ENCODE measurements at places on chromosomes 2 and 18.

GRCh38 chr18:2096551-2096950 is 474.8 kb downstream of the METTL4 start:
- H3K4me1 ChIP-seq = no peaks in the 10 kb centered on the region
- DNase-seq = no peak
- no peak overlapping the region for H3K27ac ChIP-seq
- no peak overlapping the region for H3K4me3 ChIP-seq
- no peaks in the 10 kb centered on the region for H3K36me3 ChIP-seq

- H3K36me3 ChIP-seq = no peaks in the 10 kb centered on the region
- H3K27me3 ChIP-seq = peaks cover 10% of the 10 kb centered on the region
- H3K4me3 ChIP-seq = no peak overlapping the region
- H3K4me1 ChIP-seq = peaks cover 4% of the 10 kb centered on the region
- no peak overlapping the region for H3K27ac ChIP-seq
- DNase-seq = no peak
Observed at GRCh38 chr2:205770577-205770976, 88.3 kb downstream of the NRP2 start.

- no peak overlapping the region for H3K4me3 ChIP-seq
- no peak overlapping the region for H3K27ac ChIP-seq
- H3K36me3 ChIP-seq = no peaks in the 10 kb centered on the region
Observed at GRCh38 chr18:36650266-36650665, 178.5 kb downstream of the TPGS2 start.

DNA sequence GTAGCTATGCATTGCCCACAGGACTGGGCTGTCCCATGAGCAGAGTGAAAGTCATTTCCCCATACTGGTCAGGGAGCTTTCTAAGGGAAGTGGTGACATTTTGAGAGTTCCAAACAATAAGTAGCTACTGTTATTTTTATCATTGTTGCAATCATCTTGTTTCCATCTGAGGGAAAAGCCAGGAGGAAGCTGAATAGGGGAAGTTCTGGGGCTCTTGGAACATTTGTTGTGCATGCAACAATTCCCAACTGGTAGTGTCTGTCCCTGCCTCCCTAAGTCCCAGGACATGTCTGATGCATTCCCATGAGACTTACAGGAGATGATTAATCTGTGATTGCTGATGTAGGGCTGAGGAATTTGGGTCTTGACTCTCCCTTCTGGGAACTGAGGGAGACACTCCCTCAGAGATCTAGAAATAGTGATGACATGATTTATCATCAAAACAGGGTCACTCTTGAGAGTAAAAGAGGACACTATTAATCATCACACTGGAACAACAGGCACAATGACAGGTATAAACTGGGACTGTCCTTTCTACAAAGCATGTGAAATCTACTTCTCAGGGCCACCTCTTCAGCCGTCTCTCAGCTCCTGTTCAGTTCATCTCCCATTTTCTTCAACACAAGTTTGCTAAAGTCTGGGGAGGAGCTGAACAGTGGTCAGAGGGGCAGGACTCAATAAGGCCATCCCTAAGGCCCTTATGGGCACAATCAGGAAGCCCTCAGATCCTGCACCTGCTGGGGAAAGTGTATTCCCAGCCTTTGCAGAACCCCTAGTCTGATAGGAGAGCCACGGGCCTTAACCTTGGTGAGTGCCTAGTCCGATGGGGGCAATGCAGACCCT is 28.0 kb upstream of the MARCO start:
- no peak for DNase-seq
- H3K36me3 ChIP-seq = no peaks in the 10 kb centered on the region
- no peak overlapping the region for H3K27ac ChIP-seq
- no peaks in the 10 kb centered on the region for H3K27me3 ChIP-seq

DNA sequence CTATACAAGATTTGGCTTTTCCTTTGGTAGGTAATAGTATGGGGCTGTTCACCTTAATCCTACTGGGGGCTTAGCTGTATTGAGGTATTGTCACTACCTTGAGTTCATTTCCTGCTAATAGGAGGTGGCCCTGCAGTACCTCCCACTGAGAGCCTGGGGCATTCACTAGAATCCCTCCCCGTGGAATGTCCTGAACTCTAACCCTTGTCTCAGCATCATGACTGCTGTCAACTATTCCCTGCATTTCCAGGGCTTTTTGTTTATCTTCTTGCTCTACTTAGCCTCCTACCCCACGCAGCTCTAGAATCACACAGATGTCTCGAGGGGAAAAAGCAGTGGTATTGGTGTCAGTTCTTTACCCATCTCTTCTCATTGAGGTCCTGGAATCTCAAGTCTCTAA is 542.3 kb downstream of the METTL4 start:
- no peak for DNase-seq
- H3K36me3 ChIP-seq = no peaks in the 10 kb centered on the region
- no peaks in the 10 kb centered on the region for H3K27me3 ChIP-seq
- H3K4me1 ChIP-seq = no peaks in the 10 kb centered on the region
- H3K4me3 ChIP-seq = no peak overlapping the region

DNA sequence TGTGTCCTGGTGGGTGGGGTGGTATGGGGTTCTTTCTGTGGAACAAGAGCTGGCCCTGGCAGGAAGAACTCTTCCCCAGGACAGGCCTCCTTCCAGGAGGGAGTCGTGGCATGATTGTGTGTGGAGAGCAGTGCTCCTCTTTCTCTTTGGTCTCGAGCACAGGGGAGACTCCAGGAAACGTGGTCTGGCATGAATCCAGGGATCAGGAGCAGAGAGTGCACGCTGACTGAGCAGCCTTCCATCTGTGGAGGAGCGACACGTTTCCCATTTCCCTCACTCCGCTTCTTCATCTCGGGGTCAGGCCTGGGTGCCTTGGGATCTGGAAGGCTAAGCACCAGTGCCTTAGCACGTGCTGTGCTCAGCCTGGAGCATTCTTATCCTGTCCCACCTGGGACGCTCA is 132.0 kb upstream of the HDAC4 start:
- no peak for DNase-seq
- no peaks in the 10 kb centered on the region for H3K27me3 ChIP-seq
- no peaks in the 10 kb centered on the region for H3K4me1 ChIP-seq
- H3K36me3 ChIP-seq = no peaks in the 10 kb centered on the region
- H3K4me3 ChIP-seq = no peak overlapping the region
- H3K27ac ChIP-seq = no peak overlapping the region

GRCh38 chr2:20501974-20502373 is 55.1 kb downstream of the RHOB start:
- H3K27me3 ChIP-seq = peaks cover 5% of the 10 kb centered on the region
- no peak overlapping the region for H3K4me3 ChIP-seq

DNA sequence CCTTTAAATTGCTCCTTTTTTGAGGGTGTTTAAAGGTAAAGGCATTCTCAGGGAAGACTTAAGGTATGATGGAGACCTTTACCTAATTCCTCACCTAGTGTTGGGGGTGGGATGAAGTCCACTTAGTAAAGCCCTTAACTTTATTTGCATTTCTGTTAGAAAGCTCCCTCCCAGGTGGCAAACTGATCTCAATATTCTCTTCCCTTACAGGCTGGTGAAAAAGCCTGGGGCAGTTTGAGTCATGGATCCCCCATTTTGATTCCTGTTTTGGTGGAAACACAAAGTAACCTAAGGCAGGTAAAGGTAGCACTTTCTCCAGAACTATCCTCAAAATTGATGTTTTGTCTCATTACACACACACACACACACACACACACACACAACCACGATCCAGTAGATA is 33.8 kb upstream of the HNRNPA3 start:
- no peak for DNase-seq
- H3K4me3 ChIP-seq = no peak overlapping the region
- H3K36me3 ChIP-seq = no peaks in the 10 kb centered on the region
- no peak overlapping the region for H3K27ac ChIP-seq
- no peaks in the 10 kb centered on the region for H3K27me3 ChIP-seq

GRCh38 chr2:226742347-226742746 is 57.3 kb downstream of the IRS1 start:
- no peaks in the 10 kb centered on the region for H3K27me3 ChIP-seq
- no peak overlapping the region for H3K4me3 ChIP-seq
- no peak for DNase-seq

DNA sequence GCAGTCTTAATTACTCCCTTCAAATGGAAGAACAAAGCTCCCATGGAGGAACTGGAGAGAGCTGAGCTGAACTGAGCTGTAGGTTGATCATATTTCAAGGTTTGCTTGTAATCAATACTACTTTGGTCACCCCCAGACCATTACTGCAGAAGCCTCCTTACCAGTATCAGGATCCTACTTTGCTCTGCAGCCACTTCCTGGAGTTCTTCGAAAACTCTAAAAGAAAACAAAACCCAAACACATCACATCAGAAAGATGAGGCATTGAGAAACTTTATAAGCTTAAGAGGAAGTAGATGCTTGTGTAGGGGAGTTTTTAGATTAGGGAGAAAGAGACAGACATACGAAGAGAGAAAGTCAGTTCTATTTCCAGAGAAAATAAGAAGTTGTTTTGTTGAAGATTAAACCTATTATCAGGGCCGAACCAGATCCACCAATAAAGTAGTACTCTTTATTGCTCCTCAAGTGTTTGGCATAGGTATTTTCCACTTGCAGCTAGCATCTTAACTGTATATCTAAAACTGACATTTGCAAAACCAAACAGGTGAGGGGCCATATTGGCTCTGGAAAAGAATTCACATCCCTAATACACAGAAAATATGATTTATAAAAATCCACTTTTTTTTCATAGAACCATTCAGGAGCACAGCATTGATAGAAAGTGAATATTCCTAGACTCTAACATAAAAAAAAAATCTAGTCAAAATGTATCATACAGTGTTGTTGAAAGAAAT is 166.9 kb upstream of the KLF7 start:
- peaks cover 12% of the 10 kb centered on the region for H3K4me1 ChIP-seq
- no peak overlapping the region for H3K4me3 ChIP-seq
- H3K36me3 ChIP-seq = no peaks in the 10 kb centered on the region
- no peak for DNase-seq
- no peak overlapping the region for H3K27ac ChIP-seq

- no peaks in the 10 kb centered on the region for H3K4me1 ChIP-seq
- no peak for DNase-seq
- no peaks in the 10 kb centered on the region for H3K27me3 ChIP-seq
- no peak overlapping the region for H3K4me3 ChIP-seq
- H3K36me3 ChIP-seq = no peaks in the 10 kb centered on the region
Observed at GRCh38 chr2:238465487-238466242, 38.9 kb downstream of the ASB1 start.

DNA sequence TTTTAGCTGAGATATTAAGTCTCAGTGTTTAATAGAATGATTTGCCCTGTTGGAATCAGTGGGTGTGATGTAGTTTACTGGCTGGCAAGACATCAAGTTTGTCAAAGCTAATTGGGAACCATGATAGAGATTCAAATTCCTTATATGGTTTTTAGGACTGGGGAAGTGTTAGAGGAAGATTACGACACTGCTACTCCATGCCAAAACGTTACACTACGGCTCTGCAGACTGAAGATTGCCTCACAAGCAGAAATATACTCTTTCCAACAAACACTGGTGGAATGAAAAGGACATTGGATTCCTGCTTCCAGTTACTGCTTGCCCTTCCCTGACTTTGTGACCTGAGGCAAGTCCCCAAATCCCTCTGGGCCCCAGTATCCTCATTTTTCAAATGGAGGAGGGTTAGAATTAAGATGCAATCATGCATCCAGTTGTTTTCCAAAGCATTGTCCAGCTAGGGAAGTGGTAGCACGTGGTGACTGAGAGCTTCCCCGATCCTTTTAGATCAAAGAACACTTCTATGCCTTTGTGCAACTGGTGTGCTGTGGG is 147.6 kb downstream of the CDC42EP3 start:
- no peak for DNase-seq
- no peak overlapping the region for H3K27ac ChIP-seq
- no peaks in the 10 kb centered on the region for H3K36me3 ChIP-seq
- H3K27me3 ChIP-seq = no peaks in the 10 kb centered on the region

- no peaks in the 10 kb centered on the region for H3K27me3 ChIP-seq
- H3K4me3 ChIP-seq = no peak overlapping the region
- H3K36me3 ChIP-seq = no peaks in the 10 kb centered on the region
- H3K4me1 ChIP-seq = no peaks in the 10 kb centered on the region
- H3K27ac ChIP-seq = no peak overlapping the region
Observed at GRCh38 chr2:66024391-66024790, 410.5 kb upstream of the MEIS1 start.

- H3K27me3 ChIP-seq = no peaks in the 10 kb centered on the region
- H3K36me3 ChIP-seq = no peaks in the 10 kb centered on the region
- no peak for DNase-seq
- no peaks in the 10 kb centered on the region for H3K4me1 ChIP-seq
Observed at GRCh38 chr2:224749136-224749535, 33.0 kb upstream of the CCDC195 start.

GRCh38 chr2:207895274-207895860 is 125.7 kb upstream of the FZD5 start:
- no peak overlapping the region for H3K27ac ChIP-seq
- no peak overlapping the region for H3K4me3 ChIP-seq
- no peaks in the 10 kb centered on the region for H3K27me3 ChIP-seq
- no peaks in the 10 kb centered on the region for H3K4me1 ChIP-seq

DNA sequence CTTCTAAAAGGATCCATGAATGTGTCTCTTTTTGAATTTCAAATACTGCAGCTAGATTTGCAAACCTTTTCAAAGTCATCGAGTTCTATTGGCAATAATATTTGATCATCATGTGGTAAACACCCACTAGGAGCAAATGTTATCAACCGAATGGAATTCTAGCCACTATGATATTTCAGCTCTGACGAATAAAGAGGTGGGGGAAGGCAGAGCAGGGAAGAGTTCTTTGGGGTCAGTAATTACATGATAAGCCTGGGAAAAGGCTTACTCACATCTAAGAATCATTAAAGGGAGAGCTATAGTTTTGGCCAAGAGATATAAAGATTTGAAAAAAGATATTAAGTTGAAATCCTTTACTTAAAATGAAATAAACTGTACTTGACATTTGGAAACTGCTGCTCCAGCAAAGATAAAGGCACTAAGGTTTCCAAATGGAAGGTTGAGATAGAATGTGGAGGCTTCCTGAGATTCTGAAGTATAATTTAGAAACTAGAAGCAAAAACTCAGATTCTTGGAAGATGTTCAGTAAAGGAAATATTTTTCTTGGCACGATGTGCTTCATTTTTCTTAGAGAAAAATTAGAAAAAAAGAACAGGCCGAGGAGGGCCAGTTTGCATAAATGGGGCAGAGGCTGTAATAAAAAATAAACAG is 104.7 kb upstream of the ARHGAP28 start:
- no peak overlapping the region for H3K27ac ChIP-seq
- DNase-seq = no peak
- H3K36me3 ChIP-seq = no peaks in the 10 kb centered on the region
- H3K27me3 ChIP-seq = no peaks in the 10 kb centered on the region
- H3K4me1 ChIP-seq = no peaks in the 10 kb centered on the region
- no peak overlapping the region for H3K4me3 ChIP-seq

- no peak overlapping the region for H3K27ac ChIP-seq
- H3K36me3 ChIP-seq = no peaks in the 10 kb centered on the region
- H3K4me3 ChIP-seq = no peak overlapping the region
- no peaks in the 10 kb centered on the region for H3K4me1 ChIP-seq
Observed at GRCh38 chr2:22406625-22407024, 978.4 kb upstream of the KLHL29 start.

Measured in CD4-positive, alpha-beta T cell (primary cell).